ENCODE measurements at places on chromosomes 4 and X. TPM values are rescaled to one million over a fixed set of nuclear protein-coding genes. Genes with fewer than 3 reads are reported as not detected.

The NPNT gene
- 13.2 TPM for total RNA-seq

The FDCSP gene
- total RNA-seq = not detected

The ITIH6 gene
- total RNA-seq = not detected

The APLN gene
- total RNA-seq = 0.43 TPM

The NKX3-2 gene
- 7.5 TPM for total RNA-seq

The MAGEB10 gene
- total RNA-seq = not detected

The ITM2A gene
- 0.21 TPM for total RNA-seq

The NKX1-1 gene
- not detected for total RNA-seq

The FUNDC1 gene
- total RNA-seq = 12.0 TPM

The PABPC5 gene
- total RNA-seq = 4.7 TPM

The PAGE2B gene
- not detected for total RNA-seq

The OTC gene
- not detected for total RNA-seq

The MAGEB2 gene
- total RNA-seq = not detected

The SAGE1 gene
- not detected for total RNA-seq

The WNK3 gene
- 0.05 TPM for total RNA-seq

The PARM1 gene
- 1.3 TPM for total RNA-seq

The IL3RA gene
- not detected for total RNA-seq

The LGI2 gene
- total RNA-seq = not detected

The F8A3 gene
- total RNA-seq = 9.8 TPM

The XAGE1A gene
- total RNA-seq = not detected

The SPATA4 gene
- not detected for total RNA-seq

The APELA gene
- not detected for total RNA-seq

The POF1B gene
- total RNA-seq = not detected

The PPEF2 gene
- total RNA-seq = not detected

The GASK1B gene
- total RNA-seq = 75.9 TPM

The CHRDL1 gene
- not detected for total RNA-seq

The CHIC1 gene
- 15.8 TPM for total RNA-seq

The CFAP299 gene
- 1.9 TPM for total RNA-seq

The COX7B2 gene
- not detected for total RNA-seq

The AIMP1 gene
- total RNA-seq = 43.9 TPM

The PABPC1L2A gene
- not detected for total RNA-seq

The ATP8A1 gene
- total RNA-seq = 4.5 TPM

The NOP14 gene
- 26.3 TPM for total RNA-seq

The TLR2 gene
- total RNA-seq = 0.47 TPM

The ASMT gene
- total RNA-seq = not detected

The CT47A7 gene
- not detected for total RNA-seq

The ADH1C gene
- total RNA-seq = not detected

The PNCK gene
- total RNA-seq = 1.1 TPM

The ZIC3 gene
- total RNA-seq = not detected

The IGSF1 gene
- total RNA-seq = not detected

The CLTRN gene
- not detected for total RNA-seq

The SMIM10 gene
- 0.31 TPM for total RNA-seq

The FAM133A gene
- total RNA-seq = not detected

The STK32B gene
- total RNA-seq = 0.52 TPM

The GABRG1 gene
- not detected for total RNA-seq

The TASL gene
- not detected for total RNA-seq

The HOPX gene
- total RNA-seq = 9.4 TPM

The ARL9 gene
- total RNA-seq = not detected

The RAB41 gene
- total RNA-seq = not detected

The TMEM144 gene
- 11.7 TPM for total RNA-seq

The SUPT20HL2 gene
- total RNA-seq = not detected

The GUCY1B1 gene
- total RNA-seq = 8.3 TPM

The BDH2 gene
- total RNA-seq = 69.8 TPM

The MTNR1A gene
- total RNA-seq = not detected

The SLC38A5 gene
- 1.8 TPM for total RNA-seq
